ENCODE measurements at places on chromosomes 13 and 19. TPM values are rescaled to one million over a fixed set of nuclear protein-coding genes. Genes with fewer than 3 reads are reported as not detected.

Gene CDX2
- not detected for total RNA-seq

Gene GSX1
- total RNA-seq, result not detected

Gene GFY
- not detected for total RNA-seq

Gene KRTDAP
- total RNA-seq, result not detected

Gene TMEM59L
- total RNA-seq, result not detected

Gene RNASEH2A
- 1.3 TPM for total RNA-seq

Gene MEF2B
- 2.0 TPM for total RNA-seq

Gene SLC1A6
- not detected for total RNA-seq

Gene C19orf33
- total RNA-seq, result not detected

Gene CYP2A7
- total RNA-seq, result not detected

Gene LILRA1
- not detected for total RNA-seq

Gene SOX1
- total RNA-seq, result not detected

Gene C13orf46
- total RNA-seq, result 12.1 TPM

Gene SLITRK5
- total RNA-seq, result not detected

Gene AXL
- total RNA-seq, result not detected

Data from CD8-positive, alpha-beta T cell (primary cell).